ENCODE measurements at places on chromosomes 11 and 22.

DNA sequence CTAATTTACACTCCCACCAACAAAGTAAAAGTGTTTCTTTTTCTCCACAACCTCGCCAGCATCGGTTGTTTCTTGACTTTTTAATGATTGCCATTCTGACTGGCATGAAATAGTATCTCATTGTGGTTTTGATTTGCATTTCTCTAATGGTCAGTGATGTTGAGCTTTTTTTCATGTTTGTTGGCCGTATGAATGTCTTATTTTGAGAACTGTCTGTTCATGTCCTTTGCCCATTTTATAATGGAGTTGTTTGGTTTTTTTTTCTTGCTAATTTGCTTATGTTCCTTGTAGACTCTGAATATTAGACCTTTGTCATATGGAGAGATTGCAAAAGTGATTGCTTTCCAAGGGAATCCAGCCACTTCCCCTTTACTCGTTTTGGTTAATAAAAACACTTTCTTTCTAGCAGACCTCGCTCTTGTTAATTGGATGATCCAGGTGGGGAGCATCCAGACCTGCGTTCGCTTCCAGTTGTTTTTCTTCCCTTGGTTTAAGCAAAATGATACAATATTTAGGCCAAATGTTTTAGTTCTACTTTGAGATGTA lies 17.1 kb upstream of the APOL4 start:
- no peak for DNase-seq

- peak; percentile 65 for DNase-seq
Measured at GRCh38 chr11:304915-305843, 2.4 kb upstream of the IFITM2 start.

- no peak for DNase-seq
Measured at GRCh38 chr11:72336163-72336562, 92.2 kb upstream of the PHOX2A start.

DNA sequence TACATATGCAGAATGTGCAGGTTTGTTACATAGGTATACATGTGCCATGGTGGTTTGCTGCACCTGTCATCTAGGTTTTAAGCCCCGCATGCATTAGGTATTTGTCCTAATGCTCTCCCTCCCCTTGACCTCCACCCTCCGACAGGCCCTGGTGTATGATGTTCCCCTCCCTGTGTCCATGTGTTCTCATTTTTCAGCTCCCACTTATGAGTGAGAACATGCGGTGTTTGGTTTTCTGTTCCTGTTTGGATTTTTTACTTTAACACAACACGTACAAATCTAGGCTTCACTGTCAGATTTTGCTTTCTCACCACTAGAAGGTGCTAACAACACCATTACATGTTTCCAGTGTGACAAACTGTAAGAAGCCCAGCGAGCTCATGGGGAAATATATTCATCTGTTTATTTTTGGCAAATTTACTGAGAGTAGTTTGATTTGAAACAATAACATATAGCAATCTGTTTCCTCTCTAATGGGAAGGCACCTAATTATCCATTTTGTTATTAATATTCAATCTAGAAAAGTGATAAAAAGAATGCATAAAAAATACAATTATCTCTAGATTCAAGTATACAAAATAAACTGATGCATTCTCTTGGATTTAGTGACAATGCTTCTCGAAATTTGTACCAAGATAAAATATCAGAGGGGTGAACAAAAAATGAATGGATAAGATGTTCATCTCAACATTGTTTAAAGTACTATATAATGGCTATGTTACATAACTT lies 23.2 kb upstream of the BIRC3 start:
- no peak for DNase-seq

GRCh38 chr11:1108246-1108900 lies 33.7 kb downstream of the MUC2 start:
- DNase-seq, result no peak

- no peak for DNase-seq
Measured at GRCh38 chr11:68164437-68164836, 43.2 kb upstream of the CHKA start.
